ENCODE measurements at places on chromosomes 6 and 20. TPM values are rescaled to one million over a fixed set of nuclear protein-coding genes. Genes with fewer than 3 reads are reported as not detected.

Gene LY6G5C
- 0.51 TPM for total RNA-seq

Gene SLC22A7
- not detected for total RNA-seq

GRCh38 chr6:111088668-111089003 is 1.3 kb downstream of the SLC16A10 start:
- peaks cover 3% of the 10 kb centered on the region for H3K27me3 ChIP-seq
- H3K4me1 ChIP-seq: peaks cover 17% of the 10 kb centered on the region
- H3K27ac ChIP-seq: no peak overlapping the region
- peak overlapping the region; percentile 68 for H3K4me3 ChIP-seq
- no peaks in the 10 kb centered on the region for H3K36me3 ChIP-seq
- no peak for DNase-seq

GRCh38 chr6:38207375-38207774 is 387.8 kb downstream of the ZFAND3 start:
- H3K27me3 ChIP-seq: no peaks in the 10 kb centered on the region
- H3K4me1 ChIP-seq: no peaks in the 10 kb centered on the region
- DNase-seq: no peak
- no peaks in the 10 kb centered on the region for H3K36me3 ChIP-seq

- no peak for DNase-seq
- H3K27me3 ChIP-seq: no peaks in the 10 kb centered on the region
- H3K4me3 ChIP-seq: peak overlapping the region; percentile 98
- peaks cover 32% of the 10 kb centered on the region for H3K4me1 ChIP-seq
Observed at GRCh38 chr6:95576998-95577303, 384 bp upstream of the MANEA start.

DNA sequence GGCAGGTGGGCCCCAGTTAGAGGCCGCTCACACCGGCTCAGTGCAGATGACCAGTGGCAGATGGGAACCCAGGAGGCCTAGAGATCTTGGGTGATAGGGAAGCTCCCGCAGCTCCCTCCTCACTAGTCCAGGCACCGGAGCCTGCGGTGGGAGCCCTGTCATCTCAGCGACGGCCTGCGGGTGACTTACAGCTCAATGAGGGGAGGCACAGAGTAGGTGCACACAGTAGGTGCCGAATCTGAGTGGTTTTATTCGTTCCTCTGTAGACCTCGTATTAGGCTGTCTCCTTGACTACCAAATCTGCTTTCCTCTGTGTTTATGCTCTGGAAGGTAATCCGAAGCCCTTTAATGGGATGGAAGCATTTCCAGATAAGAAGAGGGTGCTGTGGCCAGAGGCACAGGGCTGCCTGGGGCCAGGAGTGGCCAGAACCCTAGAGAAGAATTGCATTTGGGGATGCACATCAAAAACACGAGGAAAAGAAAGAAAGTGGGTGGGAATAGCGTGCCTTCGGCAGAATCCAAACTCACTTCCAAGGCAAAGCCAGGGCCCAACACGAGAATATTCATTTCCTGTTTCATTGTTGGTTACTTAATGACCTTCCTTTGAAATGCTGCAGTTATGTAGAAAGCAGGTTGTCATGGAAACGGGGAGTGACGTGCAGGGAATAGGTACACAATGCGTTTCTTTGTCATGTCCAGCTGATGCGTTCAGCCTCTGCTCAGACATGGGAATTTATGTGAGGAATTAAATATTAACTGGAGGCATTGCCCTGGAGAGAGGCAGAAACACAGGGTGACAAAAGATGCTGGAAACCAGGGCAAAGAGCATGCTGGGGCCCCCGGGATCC is 24.7 kb downstream of the MYT1 start:
- no peak for DNase-seq
- H3K4me3 ChIP-seq: no peak overlapping the region
- H3K27ac ChIP-seq: no peak overlapping the region
